ENCODE measurements at places on chromosomes 12 and 14. TPM values are rescaled to one million over a fixed set of nuclear protein-coding genes. Genes with fewer than 3 reads are reported as not detected.

GRCh38 chr12:91413581-91414546, 231.2 kb upstream of the DCN start:
- no peak for DNase-seq

- peak; percentile 93 for DNase-seq
Measured at GRCh38 chr14:103528587-103529382, at the start of gene TRMT61A. Gene TRMT61A, plus strand, starts transcription at chr14:103529196. Its CDS starts 783 bp downstream, at chr14:103529979.

DNA sequence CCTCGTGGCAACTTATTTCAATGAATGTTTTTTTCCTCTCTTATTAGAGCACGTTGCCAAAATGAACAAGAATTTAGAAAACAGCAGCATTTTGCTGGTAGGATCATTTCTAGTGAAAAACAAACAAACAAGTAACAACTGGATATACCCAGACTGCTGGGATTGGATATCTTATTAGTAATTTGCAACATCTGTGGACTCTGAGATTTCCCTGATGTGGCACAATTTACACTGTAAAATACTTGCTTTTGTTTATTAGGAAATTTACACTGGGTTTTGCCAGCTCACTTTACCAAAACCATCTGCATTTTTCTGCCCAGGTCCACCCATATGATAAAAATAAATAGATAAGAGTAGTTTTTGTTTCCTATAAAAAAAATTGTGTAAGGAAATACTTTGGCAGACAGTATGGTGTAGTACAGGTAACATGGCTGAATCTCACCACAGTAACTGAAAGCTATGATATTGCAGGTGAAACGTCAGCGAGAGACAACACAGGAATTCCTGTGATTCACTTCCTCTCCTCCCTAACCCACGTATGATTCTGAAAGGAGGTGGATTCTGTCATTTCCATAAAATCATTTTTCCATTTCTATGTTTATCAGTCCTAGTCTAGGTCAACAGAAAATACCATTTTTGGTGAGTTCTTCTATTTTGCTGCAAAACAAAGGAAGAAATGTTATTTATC, 176.2 kb upstream of the NOVA1 start:
- DNase-seq: no peak

- no peak for DNase-seq
Measured at GRCh38 chr12:57985685-57986084, 44.3 kb downstream of the ATP23 start.

DNA sequence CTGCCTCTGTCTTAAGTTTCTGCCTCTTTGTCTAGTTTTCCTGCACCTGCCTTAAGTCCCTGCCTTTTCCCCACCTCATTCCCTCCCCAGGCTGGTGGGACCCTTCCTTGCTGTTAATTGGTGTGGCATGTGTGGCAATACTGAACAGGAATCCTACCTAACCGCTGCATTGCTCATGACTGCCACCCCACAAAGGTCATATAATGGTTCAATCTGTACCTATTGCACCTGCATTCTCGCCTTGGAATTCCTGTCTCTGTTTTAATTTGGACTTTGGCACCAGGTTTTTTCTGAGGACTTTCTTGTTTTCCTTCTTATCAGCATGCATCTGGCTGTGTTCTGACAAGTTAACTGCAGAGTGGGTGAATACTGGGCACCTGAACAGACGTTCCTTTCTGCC, 966.2 kb upstream of the TMEM132C start:
- no peak for DNase-seq

- no peak for DNase-seq
Measured at GRCh38 chr12:124888260-124888659, 24.6 kb upstream of the SCARB1 start.

DNA sequence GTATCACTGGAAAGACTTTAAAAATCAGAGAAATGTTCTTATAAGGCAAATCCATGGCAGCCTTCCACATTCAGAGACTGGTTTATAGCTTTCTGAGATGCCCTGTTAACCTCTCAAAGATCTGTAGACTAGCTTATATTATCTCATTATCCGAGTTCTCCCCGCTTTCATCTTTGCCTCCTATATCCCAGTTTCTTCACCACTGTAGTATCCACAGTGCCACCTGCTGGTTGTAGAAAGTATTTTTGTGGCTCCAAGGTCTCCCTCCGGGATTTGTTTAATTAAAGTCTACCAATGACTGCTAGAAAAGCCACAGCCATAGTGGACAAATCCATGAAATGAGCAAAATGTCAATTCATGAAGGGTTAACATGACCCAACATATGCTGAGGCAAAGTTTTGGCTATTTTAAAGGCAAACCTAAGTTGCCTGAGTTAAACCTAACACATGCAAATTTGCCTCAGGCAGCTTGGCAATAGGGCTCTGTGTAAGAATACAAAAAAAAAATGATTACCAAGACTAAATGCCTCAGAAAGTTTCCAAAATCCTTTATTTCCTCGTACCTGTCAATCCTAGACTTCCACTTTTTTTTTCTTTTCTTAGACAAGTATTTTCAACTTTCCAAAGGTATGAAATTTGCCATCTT, 218.8 kb upstream of the BMP4 start:
- peak; percentile 76 for DNase-seq

DNA sequence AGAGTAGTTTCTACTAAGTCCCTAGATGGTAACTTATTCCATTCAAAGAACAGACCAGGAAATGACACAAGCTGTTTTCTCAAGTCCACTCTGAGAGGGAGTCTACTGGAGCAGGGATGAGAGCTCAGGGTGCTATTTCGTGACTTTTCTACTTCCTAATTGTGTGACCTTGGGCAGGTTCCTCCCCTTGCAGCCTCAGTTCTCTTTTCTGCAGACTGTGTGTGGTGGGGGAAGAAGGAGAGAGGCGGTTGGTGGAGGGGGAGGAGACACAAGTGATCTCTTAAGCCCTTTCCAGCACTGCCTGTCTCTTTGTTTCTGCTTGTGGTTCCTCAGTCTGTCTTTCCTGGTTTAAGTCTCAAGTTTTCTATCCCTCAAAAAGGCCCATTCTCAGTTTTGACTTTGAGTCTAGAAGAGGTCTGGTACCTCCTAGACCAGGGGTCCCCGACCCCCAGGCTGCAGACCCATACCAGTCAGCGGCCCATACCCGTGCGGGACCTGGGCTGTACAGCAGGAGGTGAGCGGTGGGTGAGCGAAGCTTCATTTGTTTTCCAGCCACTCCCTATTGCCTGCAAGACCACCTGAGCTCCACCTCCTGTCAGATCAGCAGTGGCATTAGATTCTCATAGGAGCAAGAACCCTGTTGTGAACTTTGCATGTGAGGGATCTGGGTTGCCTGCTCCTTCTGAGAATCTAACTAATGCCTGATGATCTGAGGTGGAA, 10.7 kb downstream of the FGF6 start:
- DNase-seq: no peak

DNA sequence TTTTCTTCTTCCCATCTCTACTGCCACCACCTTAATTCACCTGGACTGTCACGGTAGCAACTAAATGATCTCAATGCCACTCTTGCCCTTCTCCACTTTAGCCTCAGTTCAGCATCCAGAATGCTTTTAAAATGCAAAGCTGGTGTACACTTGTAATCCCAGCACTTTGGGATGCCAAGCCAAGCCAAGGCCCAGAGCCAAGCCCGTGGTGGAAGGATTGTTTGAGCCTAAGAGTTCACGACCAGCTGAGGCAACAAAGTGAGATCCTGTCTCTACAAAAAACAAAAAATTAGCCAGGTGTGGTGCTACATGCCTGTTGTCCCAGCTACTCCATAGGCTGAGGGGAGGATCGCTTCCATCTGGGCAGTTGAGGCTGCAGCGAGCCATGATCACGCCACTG, 5.9 kb downstream of the CIPC start:
- no peak for DNase-seq

DNA sequence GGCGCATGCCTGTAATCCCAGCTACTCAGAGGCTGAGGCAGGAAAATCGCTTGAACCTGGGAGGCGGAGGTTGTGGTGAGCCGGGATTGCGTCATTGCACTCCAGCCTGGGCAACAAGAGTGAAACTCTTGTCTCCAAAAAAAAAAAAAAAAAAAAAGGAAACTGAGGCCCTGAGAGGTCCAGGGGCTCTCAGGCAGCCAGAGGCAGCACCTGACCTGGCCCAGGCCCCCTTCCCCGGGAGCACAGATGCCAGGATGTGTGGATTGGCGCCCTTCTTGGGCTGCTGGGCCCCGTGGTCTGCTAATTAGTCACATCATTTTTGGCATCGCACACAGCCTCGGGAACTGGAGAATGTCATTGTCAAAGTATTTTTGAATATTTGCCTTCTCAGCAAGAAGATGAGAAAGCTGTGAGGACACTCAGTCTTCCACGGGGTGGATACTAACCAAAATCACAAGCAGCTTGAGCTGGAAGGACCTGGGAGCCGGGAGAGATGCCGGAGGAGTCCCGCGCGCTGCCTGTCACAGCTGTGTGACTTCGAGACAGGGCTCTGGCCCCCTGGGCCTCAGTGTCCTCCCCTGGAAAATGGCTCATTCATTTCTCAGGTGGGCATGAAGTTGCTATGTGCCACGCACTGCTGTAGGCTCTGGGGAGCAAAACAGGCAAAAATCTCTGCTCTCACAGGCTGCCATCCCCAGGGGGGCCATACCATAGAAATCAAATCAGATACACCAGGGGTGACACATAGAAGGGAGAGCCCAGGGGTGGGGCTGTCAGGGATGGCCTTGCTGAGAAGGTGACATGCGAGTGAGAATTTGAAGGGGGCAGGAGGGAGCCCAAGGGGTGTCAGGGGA, 12.5 kb upstream of the RCOR1 start:
- no peak for DNase-seq

DNA sequence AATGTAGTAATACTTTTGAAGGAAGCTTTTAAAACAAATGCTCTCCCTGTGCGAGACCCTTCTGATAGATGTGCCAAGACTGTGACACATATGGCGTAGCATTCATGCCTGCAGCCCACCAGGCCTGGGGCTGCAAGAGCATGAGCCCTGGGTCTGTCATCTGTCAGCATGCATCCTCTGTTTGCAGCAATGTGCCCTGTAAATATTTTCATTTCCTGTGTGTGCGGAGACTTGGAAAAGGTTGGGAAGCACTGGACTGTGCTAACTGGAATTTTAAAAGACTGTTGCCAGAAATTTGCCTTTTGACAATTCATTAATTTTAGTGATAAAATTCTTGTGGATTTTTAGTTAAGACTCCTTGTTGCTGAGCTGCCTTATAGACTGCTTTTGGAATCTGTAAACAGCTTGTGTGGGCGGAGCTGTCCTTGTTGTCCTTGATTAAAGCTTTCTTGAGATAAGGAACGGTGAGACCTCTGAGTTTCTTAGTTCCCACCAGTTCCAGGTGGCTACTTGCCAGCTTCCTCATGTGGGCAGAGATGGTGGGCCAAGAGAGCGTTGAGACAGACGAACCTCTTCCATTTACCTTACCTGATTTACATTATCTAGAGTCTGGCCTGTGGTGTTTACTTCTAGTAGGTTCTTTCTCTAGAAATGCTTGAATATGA, 23.4 kb downstream of the MARK3 start:
- DNase-seq: no peak

The TEX52 gene
- not detected for total RNA-seq

The SLC25A47 gene
- total RNA-seq: not detected

The EFS gene
- 46.6 TPM for total RNA-seq

Measured in sciatic nerve (tissue), 2 donors.